ENCODE measurements at places on chromosomes 7 and 10.

DNA sequence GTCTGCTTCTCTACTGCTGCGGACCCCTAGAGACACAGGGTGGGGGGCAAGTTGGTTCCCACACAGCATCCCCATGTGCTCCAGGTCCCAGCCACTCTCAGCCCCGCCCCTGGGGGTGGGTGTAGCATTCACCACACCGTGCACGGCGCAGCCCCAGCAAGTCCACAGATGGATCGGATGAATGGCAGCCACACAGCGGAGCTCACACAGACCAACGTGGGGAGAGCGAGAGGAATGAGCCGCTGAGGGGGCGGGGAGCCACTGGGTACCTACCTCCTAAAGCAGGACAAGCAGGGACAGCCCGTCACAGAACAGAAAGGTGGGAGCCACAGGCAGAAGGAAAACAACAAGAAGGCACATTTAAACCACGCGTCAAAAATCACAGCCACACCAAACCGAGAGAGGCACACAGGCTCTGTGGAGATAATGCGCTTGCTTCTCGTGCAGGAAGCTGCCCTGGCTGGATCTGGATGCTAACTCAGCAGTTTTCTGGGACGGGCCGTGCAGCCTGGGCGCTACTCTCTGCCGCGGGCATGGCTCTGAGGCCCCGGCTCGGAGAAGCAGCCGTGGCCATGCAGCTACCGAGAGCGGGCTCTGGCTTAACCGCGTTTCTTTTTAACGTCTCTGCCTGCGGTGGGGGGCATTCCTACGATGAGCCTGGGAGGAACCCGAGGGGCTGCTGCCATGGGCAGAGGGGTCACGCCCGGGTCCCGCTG is 102.5 kb downstream of the CYTH3 start:
- DNase-seq, result no peak

DNA sequence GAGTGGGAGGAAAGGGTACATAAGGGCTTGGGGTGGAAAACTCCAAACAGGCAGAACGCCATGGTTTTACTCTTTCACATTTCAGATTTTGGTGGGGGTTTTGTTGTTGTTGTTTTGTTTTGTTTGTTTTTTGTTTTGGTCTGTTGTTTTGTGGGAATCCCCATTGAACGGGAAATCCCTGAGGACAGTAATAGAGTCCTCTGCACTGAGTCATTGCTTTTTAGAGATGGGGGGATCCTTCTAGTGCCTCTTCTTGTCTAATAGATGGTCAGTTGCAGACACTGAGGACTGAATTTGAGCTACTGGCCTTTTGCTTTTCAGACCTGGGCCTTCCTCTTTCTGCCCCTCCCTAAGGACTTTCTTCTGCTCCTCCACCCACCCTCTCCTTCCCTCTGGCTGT is 20.0 kb downstream of the TRPV5 start:
- DNase-seq, result no peak

DNA sequence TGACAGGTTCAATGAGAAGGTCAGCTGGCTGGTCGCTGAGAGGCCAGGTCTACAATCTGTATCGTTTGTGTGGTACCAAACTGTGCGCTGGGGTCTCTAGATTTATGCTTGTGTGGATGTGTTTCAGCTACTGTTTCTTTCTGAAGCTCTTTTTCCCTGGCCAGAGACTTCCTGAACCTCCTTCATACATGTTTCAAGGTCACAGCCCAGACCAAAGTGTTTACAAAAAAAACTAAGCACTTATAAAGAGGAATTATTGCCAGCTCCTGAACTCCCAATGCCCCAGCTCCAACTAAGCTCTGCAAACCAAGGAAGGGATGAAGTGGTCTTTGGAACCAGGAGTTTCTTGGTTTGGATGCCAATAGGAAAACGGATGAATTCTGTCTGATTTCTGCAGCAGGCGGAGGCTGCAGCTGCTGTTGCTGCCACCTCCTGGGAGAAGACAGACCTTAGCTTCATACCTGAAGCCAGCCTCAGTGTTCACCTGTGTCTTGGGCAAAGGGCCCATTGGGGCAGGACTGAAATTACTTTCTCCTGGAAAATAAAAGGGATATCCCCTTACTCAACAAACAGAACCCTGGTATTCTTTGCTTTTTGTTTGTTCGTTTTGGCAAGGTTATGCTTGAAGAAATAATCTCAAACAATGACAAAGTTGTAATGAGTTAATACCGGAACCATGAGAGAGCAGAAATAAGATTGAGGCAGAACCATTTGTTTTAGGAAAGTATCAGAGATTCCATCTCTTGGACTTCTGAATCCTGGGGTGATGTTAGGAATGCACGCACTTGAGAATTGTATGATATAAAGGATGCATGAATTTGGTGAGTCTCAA is 24.6 kb upstream of the MKLN1 start:
- DNase-seq, result peak; percentile 25

- no peak for DNase-seq
Measured at GRCh38 chr7:108249453-108249852, 119.3 kb upstream of the LAMB4 start.

DNA sequence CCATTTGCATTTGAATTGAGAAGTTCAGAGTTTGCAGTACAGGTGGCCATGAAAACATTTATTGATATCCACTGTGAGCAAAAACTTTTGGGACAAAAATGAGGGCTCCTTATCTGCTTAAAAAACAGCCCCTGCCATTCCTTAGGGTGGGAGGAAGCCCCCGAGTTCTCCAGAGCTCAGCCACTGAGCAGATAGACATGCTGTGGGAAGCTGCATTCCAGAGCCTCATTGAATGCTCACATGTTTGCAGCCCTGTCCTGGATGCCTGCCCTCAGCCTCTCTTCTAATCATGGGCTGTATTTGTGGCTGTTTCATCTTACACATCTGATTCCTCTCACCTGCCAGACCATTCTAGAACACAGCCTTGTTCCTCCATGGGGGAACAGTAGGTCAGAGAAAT is 33.3 kb downstream of the PLPP4 start:
- no peak for DNase-seq

DNA sequence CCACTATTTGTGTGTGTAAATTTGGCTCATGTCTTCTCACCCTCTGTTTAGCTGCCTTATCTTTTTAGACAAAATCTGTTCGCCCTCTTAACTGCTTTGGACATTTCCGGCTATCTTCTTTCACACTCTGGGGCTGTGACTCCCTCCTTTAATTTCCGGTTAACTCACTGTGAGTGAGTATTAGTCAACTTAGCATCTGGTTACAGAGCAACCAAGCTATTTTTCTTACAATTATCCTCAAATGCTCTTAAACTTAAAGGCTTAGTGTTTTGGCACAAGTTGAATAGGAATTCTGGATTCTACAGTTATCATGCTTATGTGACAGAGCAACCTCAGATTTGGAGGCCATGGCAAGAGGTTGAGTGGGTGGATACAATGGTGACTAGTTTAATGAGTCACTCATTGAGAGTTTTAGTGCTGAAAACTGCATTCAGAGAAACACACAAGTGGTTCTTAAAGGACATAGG is 177.6 kb upstream of the SEMA3A start:
- DNase-seq, result no peak

DNA sequence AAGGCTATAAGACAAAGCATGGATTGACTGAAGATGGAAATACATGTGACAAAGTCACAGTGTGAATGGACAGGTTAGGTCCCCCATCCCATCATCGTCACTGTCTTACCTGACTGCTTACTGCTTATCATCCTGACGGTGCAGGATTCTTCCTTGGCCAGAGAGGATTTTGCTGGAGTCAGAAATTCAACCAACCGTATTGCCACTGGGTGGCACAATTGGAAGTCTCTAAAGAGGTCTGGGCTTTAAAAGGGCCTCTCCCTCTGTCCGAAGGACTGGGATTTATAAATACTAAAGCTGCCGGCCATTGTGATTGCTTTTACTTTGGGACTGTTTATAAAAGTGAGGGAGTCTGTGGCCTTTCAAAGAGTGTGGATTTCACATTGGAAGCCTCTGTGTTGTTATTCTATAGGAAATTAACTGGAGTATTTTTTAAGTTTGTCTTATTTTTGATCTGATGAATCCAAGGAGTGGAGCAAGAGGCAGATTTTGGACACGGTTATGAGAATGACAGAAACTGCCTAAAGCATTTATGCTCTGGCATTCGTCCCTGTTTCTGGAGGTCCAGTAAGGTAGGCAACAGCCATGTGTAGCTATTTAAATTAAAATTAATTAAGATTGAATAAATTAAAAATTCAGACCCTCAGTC is 113.3 kb upstream of the CREB5 start:
- DNase-seq, result peak; percentile 29

DNA sequence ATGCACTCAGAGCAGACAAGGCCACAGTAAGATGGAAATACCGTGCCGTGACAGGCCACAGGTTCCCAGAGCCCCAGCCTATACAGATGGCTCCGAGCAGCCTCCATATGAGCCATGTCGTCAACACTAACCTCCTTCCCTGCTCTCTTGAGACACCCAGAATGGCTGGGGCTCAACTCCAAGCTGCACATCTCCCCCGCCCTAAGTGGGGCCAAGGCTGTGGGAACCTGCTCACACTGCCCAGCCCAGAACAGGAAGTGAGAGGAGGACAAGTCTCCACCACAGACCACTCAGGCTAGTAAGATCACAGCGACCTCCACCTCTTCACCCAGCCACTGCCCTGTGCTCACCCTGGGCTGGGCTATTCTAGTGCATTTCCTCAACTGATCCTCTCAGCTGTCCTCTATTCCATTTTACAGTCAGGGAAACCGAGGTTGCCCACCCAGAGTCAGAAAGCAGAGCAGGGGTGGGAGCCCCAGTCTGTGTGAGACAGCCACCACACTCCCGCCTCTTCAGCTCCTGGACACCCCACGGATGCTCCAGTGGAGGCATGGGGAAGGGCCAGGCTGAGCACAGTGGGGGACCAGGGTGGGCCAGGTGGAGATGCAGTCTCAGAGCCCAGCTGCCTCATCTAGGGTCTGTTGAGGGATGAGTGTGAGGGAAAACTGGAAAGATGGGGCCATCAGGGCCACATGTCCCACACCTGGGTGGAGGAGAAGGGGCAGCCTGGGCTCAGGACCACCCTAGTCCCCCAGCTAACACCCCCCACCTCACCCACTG is 11.6 kb downstream of the GRID1 start:
- no peak for DNase-seq

DNA sequence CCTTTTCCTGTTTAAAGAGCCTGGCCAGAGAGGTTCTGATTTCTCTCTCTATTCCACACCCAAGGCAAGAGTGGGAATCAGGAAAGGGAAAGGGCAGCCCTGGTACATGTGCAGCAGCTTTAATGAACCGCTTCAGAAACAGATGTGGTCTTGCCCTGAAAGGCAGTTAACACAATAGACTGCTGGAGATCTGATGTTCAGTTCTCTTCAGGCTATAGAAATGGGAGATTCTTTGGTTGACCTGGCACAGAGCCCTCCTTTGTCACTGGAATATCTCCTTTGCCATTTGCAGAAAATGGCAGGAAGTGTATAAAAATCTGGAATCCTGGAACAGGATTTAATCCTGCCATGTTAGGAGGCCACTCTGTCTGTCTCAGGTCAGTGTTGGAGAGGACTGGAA is 36.3 kb upstream of the EXOC6 start:
- no peak for DNase-seq

DNA sequence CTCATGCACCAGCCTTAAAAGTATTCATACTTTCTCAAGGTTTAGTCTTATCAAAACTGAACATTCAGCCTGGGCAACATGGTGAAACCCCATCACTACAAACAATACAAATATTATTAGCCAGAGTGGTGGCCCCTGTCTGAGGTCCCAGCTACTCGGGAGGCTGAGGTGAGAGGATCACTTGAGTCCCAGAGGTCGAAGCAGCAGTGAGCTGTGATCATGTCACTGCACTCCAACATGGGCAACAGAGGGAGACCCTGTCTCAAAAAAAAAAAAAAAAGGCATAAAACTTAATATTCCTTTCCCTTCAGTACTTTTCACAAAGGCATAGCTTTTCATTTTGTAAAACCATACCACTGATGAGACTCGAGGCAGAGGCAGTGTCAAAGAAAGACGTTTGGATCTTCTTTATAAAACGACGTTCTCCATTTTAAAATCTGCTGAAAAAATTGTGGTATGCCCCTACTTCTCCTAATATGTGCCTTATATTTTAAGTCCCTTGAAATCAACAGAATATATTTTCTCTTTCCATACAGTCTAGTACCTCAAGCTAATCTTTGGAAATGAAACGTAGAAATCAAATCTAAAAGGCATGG is 1.9 kb downstream of the NSUN6 start:
- no peak for DNase-seq

DNA sequence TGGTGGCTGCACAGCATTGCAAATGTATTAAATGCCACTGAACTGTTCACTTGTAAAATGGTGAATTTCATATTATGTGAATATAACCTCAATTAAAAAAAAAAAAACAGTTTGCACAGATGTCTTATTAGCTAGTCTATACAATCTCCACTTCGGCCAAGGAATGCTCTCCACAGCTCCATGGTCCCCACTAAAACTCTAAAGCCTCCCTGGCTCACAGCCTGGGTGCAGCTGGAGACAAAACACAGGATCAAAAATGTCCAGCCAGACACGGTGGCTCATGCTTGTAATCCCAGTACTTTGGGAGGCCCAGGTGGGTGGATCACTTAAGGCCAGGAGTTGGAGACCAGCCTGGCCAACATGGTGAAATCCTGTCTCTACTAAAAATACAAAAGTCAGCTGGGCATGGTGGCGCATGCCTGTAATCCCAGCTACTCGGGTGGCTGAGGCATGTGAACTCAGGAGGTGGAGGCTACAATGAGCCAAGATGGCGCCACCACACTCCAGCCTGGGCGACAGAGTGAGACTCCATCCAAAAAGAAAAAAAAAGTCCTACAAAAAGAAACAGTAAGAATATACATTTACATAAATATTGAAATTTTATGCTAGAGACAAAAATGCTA is 66.0 kb downstream of the SRPK2 start:
- no peak for DNase-seq

DNA sequence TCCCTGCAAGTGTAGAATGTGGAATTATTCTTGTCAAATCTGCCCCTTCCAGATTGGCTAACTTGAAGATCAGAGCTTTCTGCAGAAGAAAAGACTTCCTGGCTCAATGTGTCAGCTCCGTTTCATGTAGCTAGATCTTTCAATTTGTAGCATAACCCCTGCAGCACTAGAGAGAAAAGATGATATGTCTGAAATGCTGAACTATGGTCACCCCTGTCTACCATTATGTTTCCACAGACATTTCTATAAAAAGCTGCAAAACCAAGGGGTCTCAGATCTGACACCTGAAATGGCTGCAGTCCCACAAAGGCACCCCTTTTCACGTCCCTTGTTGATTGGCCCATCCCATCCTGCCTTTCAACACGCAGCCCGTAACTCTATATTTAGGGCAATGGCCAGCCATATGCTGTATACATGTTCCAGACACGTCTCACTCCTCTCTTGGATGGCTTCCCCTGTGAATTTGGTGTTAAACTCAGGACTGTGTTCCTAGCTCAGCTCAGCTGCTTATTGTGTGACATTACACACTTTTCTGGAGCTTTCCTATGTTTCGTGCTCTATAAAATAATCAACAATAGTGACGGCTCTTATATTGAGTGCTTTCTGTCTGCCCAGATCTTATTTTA is 648.6 kb upstream of the CELF2 start:
- DNase-seq, result no peak

DNA sequence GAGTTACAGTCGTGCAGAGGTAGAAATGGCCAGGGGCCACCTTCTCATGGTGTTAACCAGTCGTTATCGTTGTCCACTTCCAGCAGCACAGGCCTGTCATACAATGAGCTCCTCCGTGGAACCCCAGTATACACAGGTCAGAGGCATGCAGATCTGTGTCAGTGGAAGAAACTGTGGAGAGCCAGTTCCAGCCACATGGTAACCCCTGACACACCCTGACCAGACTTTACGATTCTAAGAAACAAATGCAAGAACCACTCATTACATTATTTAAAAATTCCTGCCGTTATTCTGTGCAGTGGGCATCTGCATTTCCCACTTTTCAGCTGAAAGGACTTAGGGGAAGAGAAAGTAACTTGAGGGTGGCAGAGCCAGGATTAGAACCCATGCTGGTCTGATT is 23.5 kb upstream of the GJD4 start:
- no peak for DNase-seq
